ENCODE measurements at places on chromosomes 3 and 15.

DNA sequence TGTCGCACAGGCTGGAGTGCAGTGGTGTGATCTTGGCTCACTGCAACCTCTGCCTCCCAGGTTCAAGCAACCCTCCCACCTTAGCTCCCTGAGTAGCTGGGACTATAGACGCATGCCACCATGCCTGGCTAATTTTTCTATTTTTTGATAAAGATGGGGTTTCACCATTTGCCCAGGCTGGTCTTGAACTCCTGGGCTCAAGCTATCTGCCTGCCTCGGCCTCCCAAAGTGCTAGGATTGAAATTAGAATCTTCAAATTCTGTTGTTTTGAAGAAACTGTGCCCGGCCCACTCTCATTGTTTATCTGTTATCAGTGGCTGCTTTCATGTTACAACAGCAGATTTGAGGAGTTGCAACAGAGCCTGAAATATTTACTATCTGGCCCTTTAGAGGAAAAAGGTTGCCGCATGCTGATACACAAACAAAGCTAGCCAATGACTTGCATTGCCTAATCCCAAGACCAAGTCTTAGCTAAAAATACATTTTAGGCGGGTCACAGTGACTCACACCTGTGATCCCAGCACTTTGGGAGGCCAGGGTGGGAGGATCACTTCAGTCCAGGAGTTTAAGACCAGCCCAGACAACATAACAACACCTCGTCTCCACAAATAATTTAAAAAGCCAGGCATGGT lies 43.2 kb upstream of the PPP4R2 start:
- DNase-seq, result no peak

GRCh38 chr3:164730815-164731360 lies 347.4 kb downstream of the SI start:
- DNase-seq, result no peak

- no peak for DNase-seq
Observed at GRCh38 chr15:96130734-96131133, 199.8 kb upstream of the NR2F2 start.

- DNase-seq, result no peak
Observed at GRCh38 chr3:195207056-195207455, 63.9 kb downstream of the XXYLT1 start.

DNA sequence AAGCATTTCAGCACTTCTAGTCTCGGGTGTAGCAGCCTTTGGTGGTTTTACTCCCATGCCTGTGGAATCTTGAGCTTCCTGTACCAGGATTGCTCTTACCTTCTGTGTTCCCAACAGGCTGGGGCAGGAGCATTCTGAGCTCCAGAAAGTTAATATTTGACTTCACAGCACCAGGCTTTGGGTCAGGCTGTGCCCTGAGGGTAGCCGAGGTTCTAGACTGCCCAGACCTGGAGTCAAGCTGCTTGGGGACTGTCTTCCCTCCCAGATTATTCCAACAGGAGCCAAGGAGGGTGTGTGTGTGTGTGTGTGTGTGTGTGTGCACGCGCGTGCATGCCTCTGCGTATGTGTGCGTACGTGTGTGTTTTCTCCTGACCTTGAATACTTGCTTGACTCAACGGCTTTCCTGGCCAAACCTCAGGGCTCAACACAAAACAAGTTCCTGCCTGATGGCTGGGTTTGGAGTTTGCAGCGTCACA lies 94.8 kb downstream of the FLNB start:
- DNase-seq, result no peak

GRCh38 chr15:98955331-98955730 lies 52.3 kb downstream of the PGPEP1L start:
- DNase-seq, result no peak

GRCh38 chr15:80308002-80308401 lies 56.0 kb upstream of the CTXND1 start:
- DNase-seq, result no peak

- DNase-seq, result no peak
Observed at GRCh38 chr3:20935791-20936190, 749.8 kb upstream of the SGO1 start.

DNA sequence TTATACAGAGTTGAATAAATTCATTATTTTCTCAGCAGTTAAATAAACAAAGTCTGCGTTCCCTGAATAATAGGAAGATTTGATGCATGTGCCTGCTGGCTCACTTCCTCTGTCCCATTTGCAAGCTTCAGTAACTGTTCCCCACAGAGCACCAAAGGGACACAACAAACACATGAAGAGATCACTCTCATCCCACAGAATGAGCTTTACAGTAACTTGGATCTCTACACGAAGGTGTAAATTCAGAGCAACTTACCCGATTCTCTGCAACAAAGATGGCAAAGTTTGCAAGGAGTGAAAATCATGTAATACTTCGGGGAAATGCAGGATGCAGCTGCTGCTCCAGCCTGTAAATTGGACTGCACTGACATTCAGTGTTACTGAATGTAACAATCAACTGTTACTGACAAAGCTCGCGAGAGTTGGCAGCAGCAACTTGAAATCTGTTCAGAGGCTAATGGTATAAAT lies at the start of gene BCHE:
TSS of gene BCHE (minus strand) at position 366 of the 468 bp plus-strand sequence. CDS start 6,390 bp downstream, outside the sequence.
- DNase-seq, result no peak

DNA sequence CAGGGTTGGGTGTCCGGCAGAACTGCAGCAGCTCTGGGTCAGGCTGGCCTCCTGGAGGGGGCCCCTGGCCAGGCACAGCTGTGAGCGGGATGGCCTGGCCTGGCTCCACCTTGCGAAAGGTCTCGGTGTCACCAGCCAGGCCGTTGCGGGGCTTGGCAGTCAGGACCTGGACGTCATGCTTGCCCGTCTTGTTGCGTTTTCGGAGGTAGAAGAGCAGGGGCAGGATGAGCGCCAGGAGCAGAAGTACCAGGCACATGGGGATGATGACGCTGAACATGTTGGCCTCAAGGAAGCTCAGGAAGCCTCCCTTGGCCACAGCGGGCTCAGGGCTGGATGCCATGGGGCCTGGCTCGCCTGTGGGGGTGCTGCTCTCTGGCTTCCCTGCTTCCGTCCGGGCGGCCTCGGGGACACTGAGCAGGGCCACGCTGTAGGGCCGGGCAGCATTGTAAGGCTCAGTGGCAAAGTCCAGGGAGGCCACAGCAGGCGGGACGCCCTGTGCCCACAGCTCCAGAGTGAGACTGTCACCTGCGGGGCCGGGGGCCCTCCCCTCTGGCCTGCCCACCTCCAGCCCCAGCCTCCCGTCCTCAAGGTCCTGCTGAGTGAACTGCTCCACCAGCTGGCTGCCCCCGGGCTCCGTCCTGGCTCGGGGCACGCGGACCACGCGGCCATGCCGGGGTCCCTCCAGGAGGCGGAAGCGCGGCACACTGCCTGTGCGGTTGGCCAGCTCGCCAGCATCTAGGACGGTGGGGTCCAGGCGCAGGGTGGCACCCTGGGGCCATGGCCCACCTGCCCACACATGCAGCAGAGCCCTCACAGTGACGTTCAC lies 28.1 kb downstream of the SNX33 start:
- DNase-seq, result no peak

GRCh38 chr3:24017305-24017704 lies 72.2 kb downstream of the NR1D2 start:
- DNase-seq, result no peak

GRCh38 chr3:46449755-46450552 lies 14.8 kb downstream of the LTF start:
- no peak for DNase-seq

GRCh38 chr3:127001486-127002194 lies 18.7 kb downstream of the PLXNA1 start:
- DNase-seq, result no peak

DNA sequence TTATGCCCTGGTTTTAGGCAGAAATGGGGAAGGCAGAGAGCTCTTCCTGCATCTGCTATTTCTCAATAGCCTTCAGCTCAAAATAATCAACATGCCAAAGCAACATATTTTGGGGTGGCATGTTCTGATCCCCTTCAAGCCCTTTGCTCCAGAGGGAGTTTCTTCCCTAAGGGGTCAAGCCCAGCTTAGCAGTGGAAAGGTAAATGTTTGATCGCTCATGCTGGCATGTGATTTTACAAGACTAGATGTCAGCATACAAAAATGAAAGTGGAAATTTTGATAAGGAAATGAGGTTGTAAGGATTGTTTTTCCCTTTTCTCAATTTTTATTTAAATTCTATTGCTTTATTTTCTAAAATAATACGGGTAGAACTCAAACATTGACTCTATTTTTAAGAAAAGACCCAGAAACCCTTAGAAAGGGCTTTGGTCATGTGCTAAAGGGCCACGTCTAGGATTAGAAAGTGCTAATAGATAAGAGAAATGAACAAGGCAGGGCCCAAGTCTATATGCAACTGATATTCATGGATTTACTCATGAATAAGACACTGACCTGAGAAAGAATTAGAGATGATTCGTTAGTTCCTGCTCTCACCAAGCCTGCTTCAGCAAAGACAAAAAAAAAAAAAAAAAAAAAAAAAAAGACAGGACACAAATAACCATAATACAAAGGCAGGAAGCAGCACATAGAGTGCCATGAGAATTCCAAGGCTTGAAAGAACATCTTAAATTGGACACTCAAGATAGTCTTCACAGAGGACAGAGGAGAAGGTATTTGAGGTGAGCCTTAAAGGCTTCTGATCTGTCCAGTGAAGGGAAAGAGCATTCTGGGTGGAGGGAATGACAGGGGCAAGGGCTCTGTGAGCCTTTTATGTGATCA lies 55.0 kb upstream of the NR2E3 start:
- DNase-seq, result no peak

- no peak for DNase-seq
Observed at GRCh38 chr3:77039606-77040171, at the start of gene ROBO2. ROBO2 (plus strand) TSS chr3:77040099; CDS start chr3:77040786, 687 bp downstream.

DNA sequence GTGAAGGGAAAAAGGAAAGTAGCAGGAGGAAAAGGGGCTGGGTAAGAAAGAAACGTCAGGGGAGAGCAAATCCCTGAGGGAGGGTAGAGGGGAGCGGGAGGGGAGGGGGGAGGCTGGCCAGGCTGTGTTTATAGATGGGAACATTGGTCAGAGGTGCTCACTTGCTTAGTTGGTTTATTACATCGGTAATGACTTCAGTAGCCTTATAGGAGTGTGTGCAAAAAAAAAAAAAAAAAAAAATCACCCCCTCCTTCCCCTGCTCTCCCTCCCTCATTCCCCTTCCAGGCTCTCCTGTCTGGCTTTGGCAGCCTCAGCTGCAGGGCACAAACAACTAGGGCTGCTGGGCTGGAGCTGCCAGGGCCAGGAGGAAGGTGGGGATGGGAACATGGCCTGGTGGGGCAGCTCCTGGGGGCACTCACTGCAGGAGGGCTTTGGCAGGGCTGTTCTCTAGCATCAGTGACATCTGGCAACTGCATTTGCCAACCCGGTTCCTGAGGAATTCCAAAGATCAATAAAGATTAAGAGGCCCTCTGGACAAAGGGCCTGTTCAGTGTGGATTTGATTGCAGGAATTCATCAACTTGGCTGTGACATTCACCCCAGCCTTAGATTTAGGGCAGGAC lies 334.5 kb upstream of the FRG2C start:
- no peak for DNase-seq

DNA sequence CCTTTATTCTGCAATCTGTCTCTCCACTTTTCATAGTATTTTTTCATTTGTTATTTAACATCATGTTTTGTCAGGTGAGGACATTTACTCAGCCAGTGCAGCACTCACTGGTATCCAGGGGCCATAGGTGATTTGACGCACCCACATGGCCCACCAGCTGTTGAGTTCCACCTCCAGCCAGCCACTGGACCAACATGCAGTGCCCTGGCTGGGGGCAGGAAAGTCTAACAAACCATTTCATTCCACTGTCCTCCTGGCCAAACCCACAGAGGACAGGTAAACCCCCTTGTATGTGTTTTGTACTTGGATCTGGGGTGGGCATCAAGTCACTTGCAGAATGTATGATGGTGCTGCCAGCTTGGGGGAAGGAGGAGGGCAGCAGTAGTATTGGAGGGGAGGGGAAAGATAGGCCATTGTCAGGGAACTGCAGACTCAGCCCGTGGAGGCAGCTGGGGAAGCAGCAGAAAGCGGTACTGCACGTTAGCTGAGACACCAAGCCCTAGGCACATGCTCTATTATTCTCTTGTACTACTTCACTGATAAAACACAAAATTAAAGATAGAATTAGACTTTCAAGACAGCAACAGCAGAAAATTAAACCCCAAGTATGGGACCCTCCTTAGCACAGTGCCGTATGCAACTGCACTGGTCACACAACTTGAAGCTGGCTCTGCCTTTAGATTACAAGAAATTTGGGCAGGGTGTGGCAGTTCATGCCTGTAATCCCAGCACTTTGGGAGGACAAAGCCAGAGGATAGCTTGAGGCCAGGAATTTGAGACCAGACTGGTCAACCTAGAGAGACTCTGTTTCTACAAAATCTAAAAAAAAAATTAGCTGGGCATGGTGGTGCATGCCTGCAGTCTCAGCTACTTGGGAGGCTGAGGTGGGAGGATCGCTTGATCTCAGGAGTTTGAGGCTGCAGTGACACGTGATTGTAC lies 15.4 kb upstream of the RPL24 start:
- no peak for DNase-seq

DNA sequence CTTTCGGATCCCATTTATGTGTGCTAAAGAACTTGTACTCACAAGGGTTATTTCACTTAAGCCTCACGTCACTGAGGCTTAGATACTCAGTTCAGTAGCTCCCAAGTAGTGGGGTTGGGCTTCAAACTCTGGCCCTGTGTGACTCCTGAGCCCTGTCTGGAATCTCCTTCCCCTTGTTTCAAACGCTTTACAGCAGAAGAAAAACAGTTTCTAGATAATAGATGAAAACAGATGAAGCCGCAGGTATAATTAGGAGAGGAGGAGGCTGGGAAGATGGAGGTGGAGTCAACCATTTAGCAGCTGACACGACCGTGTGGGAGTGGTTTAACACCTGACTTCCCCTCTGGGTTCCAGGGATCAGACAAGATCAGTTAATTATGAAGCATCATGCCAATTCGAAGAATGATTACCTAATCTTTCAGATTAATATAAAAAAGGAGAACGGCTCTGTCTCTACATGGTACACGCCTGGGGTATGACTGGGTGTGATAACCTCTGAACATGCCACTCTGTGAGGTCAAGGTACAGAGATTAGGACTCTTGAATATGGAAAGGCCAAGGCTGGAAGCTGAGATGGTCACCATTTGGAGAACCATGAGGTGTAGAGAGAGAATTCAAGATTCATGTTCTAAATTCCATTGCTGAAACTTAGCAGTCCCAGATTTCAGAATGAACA lies 31.1 kb downstream of the TPM1 start:
- DNase-seq, result no peak

GRCh38 chr15:80777137-80777536 lies 2.0 kb upstream of the CEMIP start:
- DNase-seq, result no peak

DNA sequence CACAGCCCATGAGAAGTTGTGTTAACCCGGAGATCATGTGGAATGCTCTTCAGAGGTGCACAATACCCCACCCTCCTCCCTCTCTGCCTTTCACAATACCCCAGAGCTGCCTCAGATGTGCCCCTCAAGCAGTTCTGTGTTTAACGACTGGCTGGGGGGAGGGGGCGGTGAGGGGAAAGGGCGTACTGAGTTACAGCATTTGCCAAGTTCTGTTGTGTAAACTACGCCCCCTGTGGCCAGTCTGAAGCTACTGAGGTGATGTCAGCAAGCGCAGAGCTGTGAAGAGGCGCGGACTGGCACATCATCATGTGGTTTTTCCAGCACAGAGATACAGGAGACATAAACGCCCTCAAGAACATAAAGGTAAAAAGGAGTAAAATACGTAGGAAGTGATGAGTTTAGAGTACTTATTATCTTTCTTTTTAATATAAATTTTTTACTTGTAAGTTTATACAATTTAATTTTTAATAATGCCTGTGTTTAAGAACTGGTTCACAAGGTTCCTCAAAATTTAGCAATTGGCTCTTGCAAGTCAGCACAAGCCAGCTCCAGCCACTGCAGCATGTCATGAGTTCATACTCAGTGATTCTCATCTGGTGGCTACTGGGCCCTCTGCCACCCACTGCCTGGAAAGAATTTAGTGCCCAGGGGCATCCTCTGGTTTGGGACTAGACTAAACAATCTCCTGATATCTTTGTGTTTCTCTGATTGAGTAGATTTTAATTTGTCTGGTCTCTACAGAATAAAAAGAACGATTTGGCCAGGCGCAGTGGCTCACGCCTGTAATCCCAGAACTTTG lies 1.7 kb downstream of the EPB42 start:
- no peak for DNase-seq
